OCI-LY7 (cell line): ENCODE measurements at places on chromosomes 7 and 10.
A peak's percentile ranks its signal among the peaks of the same experiment; 100 is the strongest.

- no peak for DNase-seq
Observed at GRCh38 chr7:82562716-82563404, 119.3 kb upstream of the CACNA2D1 start.

- DNase-seq: no peak
Observed at GRCh38 chr7:24829787-24830186, 72.5 kb upstream of the GSDME start.

GRCh38 chr10:3133948-3134347 is 38.6 kb downstream of the PITRM1 start:
- DNase-seq: no peak

DNA sequence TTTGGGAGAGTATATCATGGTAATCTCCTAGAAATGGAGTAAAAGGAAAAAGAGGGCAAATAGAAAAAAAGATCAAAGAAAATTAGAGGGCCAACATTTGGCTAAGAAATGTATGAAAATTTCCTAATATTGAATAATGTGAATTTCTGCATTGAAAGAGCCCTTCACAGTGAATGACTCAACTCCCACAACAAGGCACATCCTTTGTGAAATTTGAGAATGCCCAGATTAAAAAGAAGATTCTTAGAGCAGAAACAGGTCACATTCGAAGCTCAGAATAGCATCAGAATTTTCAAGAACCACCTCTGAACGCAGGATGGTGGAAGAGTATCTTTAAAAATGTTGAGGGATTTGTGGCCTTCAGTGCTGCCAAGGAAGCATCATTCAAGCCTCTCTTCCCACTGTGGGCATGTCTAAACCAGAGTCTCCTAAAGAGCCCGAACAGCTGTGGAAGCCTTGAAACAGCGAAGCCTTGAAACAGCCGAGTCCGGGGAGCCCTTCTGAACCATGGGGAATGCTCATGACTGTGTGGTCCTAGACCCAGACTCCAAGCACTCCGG is 43.6 kb downstream of the GUSB start:
- no peak for DNase-seq

GRCh38 chr7:47804767-47805545 is 143.3 kb downstream of the PKD1L1 start:
- DNase-seq: no peak

DNA sequence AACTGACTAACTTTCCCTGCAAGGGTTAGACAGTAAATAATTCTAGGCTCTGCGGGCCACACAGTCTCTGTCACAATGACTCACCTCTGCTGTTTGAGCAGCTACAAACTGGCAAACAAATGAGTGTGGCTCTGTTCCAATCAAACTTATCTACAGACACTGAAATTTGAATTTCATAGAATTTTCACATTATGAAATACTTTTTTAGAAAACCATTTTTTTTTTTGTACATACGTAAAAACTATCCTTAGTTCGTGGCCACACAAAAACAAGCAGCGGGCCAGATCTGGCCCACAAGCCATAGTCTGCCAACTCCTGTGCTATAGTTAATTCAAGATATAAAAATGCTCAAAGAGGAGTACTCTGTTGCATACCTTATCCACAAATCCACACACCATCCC is 32.6 kb downstream of the PIP4K2A start:
- DNase-seq: no peak

GRCh38 chr7:22402250-22402649 is 45.3 kb upstream of the RAPGEF5 start:
- DNase-seq: peak; percentile 72

GRCh38 chr7:520503-521161 is 986 bp upstream of the PDGFA start:
- DNase-seq: no peak

- DNase-seq: no peak
Observed at GRCh38 chr7:134545918-134546317, 3.0 kb upstream of the AKR1B15 start.

GRCh38 chr7:46450425-46450824 is 529.4 kb upstream of the IGFBP3 start:
- DNase-seq: no peak

GRCh38 chr10:63642808-63643207 is 121.6 kb downstream of the REEP3 start:
- DNase-seq: no peak

- DNase-seq: no peak
Observed at GRCh38 chr7:1170741-1171501, 10.9 kb upstream of the ZFAND2A start.

DNA sequence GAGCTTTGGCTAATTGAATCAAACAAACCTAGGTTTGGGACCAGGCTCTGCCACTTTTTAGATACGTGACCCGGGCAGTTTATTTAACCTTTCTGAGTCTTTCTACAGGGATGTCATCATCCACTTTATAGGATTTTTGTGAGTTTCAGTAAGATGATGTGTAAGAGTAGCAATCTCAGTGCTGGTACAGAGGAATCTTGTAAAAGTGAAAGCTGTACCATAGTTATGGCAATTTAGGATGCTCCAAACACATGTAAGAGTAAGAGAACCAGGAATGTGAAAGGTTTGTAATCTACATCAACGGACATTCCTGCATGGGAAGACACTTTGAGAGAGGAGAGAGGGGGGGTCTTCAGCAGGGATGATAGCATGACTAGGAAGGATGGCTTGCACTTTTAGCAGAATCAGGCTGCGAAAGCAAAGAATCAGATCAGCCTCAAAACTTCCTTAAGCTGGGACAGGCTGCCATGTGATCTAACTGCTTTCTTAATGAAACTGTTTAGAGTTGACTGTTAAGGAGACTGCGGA is 968 bp downstream of the NOLC1 start:
- no peak for DNase-seq

GRCh38 chr7:142859829-142860228 is 5.0 kb downstream of the EPHB6 start:
- DNase-seq: no peak

- DNase-seq: no peak
Observed at GRCh38 chr10:44399659-44400451, 15.0 kb upstream of the CXCL12 start.
